ENCODE measurements at places on chromosomes 5 and 9.

DNA sequence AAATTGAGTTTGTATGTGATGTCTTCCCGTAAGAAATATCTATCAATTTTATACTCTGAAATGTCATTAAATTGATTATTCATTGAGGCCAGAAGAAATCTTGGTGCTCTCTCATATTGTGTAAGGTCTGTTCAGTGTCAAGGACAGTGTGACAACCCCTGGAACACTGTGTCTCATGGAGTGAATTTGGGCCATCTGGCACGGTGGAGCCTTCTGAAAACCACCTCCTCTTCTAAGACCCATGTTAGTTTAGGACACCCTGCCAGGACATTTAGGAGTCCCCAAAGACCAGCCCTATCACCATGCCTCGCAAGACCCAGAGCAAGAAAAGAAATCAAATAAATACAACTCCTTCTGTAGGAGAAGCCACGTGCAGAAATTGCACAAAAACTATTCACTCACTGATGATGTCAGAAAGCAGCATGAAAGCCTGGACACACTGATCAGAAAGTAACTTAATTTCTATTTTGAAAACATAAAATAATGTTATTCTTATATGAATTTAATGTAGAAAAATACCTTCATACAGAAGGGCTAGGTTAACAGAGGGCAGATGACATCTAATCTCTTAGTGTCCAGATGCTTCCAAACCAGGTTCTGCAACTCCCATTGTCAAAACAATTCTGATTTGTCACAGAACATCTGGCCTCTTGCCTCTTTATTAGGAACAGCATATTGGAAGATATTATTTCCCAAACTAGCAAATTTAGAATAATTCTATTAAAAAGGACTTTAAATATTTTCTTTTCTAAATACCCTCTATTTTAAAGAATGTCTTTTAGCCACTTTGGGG, 298.8 kb downstream of the NR2F1-AS1 start:
- DNase-seq: no peak

GRCh38 chr5:107744418-107745330, 73.9 kb upstream of the EFNA5 start:
- no peak for DNase-seq

DNA sequence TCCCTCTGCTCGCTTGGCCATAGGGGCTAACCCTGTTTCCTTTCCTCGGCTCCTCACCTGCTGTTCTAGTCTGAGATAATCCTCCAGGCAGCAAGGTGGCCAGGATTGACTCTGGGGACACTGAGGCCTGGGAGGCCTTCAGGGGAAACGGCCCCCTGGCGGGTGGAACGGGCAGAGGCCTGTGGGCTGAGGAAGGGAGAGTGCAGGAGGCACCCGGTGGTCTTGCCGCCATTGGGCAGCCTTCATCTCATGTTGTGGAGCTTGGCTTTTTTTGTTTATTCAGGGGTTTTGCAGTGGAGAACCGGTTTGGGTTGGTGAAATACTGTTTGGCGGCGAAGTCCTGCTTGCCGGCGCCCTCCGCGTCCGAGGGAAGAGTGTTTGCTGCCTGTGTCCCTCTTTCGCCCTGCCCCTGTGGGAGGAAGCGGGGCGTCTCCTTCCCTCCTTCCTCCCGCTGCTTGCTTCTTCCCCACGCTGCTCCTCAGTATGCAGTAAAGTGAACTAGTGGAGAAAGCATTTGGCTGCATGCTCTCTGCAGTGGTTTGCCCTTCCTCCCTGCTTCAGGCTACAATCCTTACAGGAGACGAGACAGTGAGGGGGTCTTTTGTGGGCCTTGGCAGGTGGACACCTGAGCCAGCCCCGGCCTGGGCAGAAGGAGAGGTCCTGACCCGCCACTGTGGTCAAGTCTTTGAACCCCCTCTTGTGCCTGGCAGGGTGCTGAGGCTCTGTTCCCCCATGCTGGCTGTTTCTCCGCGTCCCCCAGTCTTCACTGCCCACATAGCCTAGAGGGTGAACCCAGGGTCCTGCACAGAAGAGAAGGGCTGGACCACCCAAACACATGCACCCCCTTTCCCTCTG, 30.8 kb upstream of the PRDM12 start:
- DNase-seq: no peak

DNA sequence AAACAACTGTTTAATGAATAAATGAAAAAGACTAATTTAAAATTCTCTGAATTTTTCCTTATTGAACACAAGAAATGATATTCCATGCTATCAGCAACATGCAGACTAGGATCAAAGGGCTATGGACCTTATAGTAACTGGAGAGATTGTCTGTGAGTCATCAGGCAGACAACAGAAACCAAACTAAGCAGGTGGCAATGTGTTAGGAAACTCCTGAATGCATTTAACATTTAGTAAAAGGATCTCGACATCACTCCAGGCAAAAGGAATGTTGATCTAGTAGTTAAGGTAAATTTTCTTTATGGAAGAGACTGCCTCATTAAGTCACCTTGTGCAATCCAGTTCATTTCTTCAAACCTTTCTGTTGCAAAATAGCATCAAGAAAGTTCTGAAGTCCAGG, 58.4 kb downstream of the ARL15 start:
- DNase-seq: no peak

GRCh38 chr5:125294844-125295243, 548.4 kb upstream of the ZNF608 start:
- DNase-seq: no peak

- DNase-seq: no peak
These were observed 115.1 kb upstream of the SHB start for GRCh38 chr9:38183994-38184568.
